Ammon's horn (tissue), 1 donor: ENCODE measurements at places on chromosomes 3 and 15.

DNA sequence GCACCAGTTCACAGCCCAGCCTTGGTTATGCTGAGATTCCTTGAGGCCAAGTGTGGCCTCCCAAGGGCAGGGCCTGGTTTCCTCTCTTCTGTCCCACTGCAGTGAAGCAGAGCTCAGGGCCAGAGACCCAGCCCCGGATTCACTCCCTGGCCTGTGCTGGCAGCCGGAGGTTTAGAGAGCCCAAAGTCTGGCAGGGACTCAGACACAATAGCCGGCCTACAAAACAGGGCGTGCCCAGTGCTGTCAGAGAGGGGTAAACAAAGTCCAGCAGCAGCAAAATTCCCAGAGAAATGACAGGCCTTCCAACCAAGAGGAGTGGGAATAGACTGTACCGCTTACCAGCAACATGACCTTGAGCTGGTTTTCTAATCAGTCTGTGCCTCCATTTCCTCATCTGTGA, 14.0 kb downstream of the VIPR1 start:
- no peak for DNase-seq

- no peak for DNase-seq
Measured at GRCh38 chr3:153439780-153440179, 277.8 kb downstream of the RAP2B start.

- DNase-seq: no peak
Measured at GRCh38 chr15:91278951-91279350, 178.9 kb downstream of the SV2B start.

DNA sequence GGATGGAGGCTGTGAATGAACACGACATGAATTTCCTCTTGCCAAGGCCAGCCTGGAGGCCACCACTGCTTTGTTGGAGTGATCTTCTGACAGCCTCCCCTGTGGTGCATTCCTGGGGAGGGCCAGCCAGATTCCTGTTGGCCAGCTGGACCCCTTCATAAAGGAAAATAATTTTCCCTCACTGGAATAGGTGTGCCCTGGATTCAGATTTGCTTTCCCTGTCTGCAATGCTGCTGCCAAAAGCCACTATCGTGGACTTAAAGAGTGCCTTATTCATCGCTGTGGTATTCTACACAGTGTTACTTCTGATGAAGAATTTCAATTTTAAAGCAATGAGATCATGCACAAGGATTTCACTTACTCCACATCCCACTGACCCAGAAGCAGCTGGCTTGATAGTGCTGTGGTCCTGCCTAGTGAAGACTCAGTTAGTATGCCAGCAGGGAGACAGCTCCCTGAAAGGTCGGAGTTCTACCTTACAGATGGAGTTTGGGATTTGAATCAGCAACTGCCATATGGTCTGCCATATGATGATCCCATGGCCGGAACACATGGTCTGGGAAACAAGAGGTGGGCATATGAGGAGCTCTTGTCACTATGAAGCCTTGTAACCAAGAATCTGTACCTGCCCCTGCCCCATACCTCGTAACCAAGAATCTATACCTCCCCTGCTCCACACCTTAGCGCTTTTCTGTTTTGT, 145.2 kb downstream of the KLF13 start:
- DNase-seq: no peak

- DNase-seq: no peak
Measured at GRCh38 chr3:165643425-165643824, 193.8 kb downstream of the BCHE start.

- DNase-seq: no peak
Measured at GRCh38 chr15:57185507-57186074, 190.7 kb upstream of the CGNL1 start.

DNA sequence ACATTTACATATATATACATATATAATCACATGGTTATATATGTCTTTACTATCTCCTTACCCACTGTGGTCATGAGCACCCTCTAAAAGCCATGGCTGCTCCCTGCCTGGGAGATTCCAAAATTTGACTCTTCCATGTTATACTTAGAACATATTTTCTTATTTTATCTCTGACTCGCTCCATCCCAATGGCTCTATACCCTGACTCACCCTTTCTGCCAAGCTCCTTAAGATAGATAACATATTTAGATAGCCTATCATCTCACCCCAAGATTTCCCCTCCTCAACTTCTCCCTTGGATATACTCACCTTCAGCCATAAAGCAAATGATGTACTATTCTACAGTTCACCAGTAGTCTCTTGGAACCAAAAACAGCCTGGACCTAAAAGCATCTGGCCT, 65.1 kb downstream of the CD200R1L start:
- DNase-seq: no peak

- no peak for DNase-seq
Measured at GRCh38 chr3:160038862-160039562, 50.4 kb downstream of the IL12A start.

DNA sequence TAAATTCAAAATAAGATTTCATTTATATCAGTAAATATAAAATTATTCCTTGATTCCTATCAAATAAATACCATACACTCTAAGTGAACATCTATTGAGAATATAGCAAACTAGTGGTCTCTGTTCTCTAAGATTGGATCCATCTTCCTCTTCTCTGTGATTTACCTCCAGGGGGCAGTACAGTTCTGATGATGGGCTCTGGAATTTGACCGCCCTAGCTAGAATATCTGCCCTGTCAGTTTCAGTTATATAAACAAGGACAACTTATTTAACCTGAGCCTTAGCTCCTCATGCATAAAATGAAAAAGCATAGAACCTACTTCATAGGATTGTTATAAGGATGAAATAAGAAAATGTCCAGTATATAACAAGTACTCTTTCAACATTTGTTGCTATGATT, 171.1 kb upstream of the CCDC54 start:
- peak; percentile 71 for DNase-seq

DNA sequence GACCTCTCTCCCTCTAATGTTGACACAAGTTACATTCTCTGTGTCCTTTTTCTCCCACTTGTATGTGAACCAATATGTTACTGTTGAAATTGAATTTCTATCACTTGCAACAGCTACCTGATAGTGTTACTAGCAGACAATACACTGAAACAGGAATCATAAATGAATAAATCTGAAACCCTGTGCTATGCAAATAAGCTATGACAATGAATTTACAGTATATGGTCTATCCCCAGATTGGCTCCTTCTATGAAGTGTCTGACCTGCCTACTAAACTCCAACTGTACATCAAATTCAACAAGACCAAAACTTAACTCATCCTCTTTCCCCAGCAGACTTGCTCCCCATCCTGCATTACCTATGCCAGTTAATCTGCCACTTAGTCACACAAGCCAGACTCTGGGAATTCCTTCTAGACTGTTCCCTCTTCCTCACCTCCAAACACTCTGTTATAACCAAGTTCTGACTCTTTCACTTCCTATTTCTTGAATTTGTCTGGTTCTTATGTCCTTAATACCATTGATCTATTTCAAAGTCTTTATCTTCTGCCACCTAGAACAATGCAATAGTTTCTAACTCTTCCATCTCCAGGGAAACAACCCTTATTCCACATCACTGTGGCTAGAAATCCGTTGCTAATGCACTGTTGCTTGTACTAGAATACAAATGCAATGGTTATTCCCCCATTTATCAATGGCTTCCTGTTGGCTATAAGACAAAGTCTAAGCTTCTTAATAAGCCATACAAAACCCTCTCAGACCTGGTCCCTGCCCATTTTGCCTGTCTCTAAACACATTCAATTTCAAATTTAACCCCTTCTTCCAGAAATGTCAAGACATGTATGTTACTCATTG, 13.4 kb upstream of the ZNF639 start:
- no peak for DNase-seq

DNA sequence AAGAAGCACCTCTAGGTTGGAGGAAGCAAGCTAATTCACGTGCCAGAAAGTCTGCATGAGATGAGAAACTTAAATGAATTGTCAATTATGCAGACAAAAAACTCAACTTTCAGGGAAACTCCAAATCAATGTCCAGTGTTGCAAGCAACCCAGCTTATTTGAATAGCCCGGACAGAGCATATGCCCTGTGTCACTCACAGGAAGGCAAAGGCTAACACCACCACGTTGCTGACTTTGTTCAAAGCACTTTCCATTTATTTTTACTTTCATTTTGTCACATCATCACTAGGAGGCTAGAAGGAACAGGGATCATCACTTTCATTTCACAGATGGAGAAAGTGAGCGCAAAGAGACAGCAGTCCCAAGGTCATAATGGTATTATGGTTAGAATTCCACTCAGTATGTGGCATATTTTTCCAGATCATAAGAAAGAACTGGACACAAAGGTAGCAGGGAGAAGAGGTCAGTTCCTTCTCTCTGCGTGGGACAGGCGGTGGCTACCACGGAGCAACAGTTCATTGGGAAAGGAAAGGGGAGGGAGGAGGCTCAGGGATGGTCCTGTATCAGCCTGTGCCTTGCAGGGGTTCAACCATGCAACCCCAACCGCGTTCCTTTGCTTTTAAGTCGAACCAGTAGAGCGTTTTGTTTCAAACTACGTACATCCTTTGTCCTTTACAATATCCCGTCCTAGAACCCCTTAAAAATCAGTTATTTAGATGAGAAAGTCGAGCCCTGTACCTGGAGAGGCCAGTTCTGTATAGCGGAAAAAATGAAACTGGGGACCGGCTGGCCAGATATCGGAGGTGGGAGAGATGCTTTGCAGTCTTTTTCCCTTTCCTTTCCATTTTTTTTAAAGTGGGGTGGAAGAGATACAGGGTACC, 1.1 kb downstream of the HEG1 start:
- peak; percentile 59 for DNase-seq
